ENCODE measurements at places on chromosomes 7 and 10. TPM values are rescaled to one million over a fixed set of nuclear protein-coding genes. Genes with fewer than 3 reads are reported as not detected.

TEX36 gene
- not detected for total RNA-seq

OR6B1 gene
- total RNA-seq = not detected

SFTPA1 gene
- total RNA-seq = not detected

PIP4K2A gene
- total RNA-seq = 23.1 TPM

LLCFC1 gene
- not detected for total RNA-seq

TRIM24 gene
- 7.6 TPM for total RNA-seq

TMEM236 gene
- under 0.01 TPM for total RNA-seq

NEURL1 gene
- total RNA-seq = 0.15 TPM

CRTAC1 gene
- 0.30 TPM for total RNA-seq

CALML5 gene
- not detected for total RNA-seq

ZNF438 gene
- 4.2 TPM for total RNA-seq

TRIM50 gene
- not detected for total RNA-seq

GRID1 gene
- not detected for total RNA-seq

ASL gene
- 71.8 TPM for total RNA-seq

TRPV5 gene
- total RNA-seq = not detected

BMPER gene
- 0.32 TPM for total RNA-seq

MACROH2A2 gene
- total RNA-seq = 0.65 TPM

RNF32 gene
- 0.15 TPM for total RNA-seq

UFSP1 gene
- 2.9 TPM for total RNA-seq

HMX3 gene
- not detected for total RNA-seq

HABP2 gene
- total RNA-seq = not detected

GRK5 gene
- total RNA-seq = 26.3 TPM

GSDME gene
- total RNA-seq = 41.3 TPM

CXCL12 gene
- 0.46 TPM for total RNA-seq

ATOH7 gene
- not detected for total RNA-seq

RHBDD2 gene
- total RNA-seq = 8.8 TPM

RARRES2 gene
- total RNA-seq = not detected

GDF2 gene
- not detected for total RNA-seq

ADRB1 gene
- total RNA-seq = under 0.01 TPM

SLC13A4 gene
- total RNA-seq = not detected

CDC14C gene
- total RNA-seq = not detected

RSBN1L gene
- 12.3 TPM for total RNA-seq

SP8 gene
- not detected for total RNA-seq

LRRD1 gene
- total RNA-seq = under 0.01 TPM

CCDC172 gene
- total RNA-seq = not detected

IFIT1B gene
- not detected for total RNA-seq

C7orf57 gene
- total RNA-seq = under 0.01 TPM

SLC26A3 gene
- not detected for total RNA-seq

CCDC126 gene
- 14.4 TPM for total RNA-seq

MNX1 gene
- total RNA-seq = not detected

LIPJ gene
- not detected for total RNA-seq

TSPAN33 gene
- total RNA-seq = 0.30 TPM

SLC18A2 gene
- not detected for total RNA-seq

C10orf88 gene
- 13.2 TPM for total RNA-seq

RELN gene
- 1.6 TPM for total RNA-seq

Data from epithelial cell of umbilical artery (primary cell).